AG10803 (cell line): ENCODE measurements at places on chromosomes 6 and 20.
A peak's percentile ranks its signal among the peaks of the same experiment; 100 is the strongest.

GRCh38 chr6:125193208-125193607, 39.6 kb downstream of the TPD52L1 start:
- no peak for DNase-seq

- no peak for DNase-seq
Observed at GRCh38 chr6:163756079-163756478, 341.6 kb downstream of the QKI start.

- no peak for DNase-seq
Observed at GRCh38 chr6:31737315-31737990, 1.1 kb upstream of the CLIC1 start.

GRCh38 chr20:25669826-25670422, 26.7 kb downstream of the ZNF337 start:
- peak; percentile 88 for DNase-seq

- DNase-seq, result no peak
Observed at GRCh38 chr6:154258064-154258757, 98.4 kb downstream of the IPCEF1 start.

- DNase-seq, result peak; percentile 67
Observed at GRCh38 chr6:28643017-28643740, 117.5 kb downstream of the GPX5 start.

GRCh38 chr20:5807431-5807830, 57.2 kb downstream of the SHLD1 start:
- no peak for DNase-seq

- no peak for DNase-seq
Observed at GRCh38 chr6:82442061-82442719, 78.6 kb downstream of the TPBG start.

GRCh38 chr6:21915707-21916260, 322.2 kb downstream of the SOX4 start:
- peak; percentile 60 for DNase-seq

DNA sequence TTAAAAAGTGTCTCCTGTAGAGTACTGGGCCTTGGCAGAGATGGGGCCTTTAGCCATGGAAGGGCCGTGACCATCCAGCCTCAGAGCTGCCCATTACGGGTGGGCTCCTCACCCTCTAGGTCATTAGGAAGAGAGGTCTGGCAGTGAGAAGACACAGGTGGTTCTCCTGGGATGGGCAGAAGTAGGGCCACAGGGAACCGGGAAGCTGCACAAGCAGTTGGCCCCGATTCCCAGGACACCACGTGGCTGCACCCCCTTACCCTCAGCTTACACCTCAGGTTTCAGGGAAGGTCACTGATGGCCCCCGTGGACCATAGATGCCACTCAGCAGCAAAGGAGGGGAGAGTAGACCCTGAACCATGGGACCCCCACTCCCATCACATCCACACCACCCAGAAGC, 1.6 kb downstream of the RAET1G start:
- DNase-seq, result no peak

- no peak for DNase-seq
Observed at GRCh38 chr6:134389129-134389528, 71.2 kb upstream of the SGK1 start.

DNA sequence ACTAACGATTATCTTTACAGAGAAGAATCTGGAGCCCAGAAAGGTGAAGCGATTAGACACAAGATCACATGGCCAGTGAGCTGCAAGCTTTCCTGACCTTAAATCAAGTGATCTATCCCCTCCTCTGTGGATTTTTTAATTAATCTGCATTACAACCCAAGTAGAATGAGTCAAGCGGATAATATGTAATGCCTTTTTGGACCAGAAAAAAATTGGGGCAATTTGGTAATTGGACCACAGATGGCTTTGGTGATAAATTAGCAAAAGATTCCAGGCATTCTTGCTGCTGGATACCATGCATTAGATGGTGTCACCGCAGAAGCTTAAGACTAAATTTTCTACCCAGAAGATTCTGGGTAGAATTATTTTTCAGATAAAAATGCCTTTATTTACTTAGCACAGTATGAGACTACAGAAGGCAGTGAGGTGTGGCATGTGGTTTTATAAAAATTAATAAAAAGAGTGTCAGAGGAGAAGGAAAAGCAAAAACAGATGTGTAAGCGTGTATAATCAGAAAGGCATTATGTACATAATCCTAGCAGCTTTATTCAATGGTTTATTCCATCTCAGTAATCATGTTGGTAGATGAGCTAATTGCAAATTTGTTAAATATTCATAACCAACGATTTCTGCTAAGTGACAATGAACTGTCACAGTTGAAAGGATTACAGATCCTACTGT, 53.9 kb upstream of the PCSK2 start:
- DNase-seq, result peak; percentile 53

DNA sequence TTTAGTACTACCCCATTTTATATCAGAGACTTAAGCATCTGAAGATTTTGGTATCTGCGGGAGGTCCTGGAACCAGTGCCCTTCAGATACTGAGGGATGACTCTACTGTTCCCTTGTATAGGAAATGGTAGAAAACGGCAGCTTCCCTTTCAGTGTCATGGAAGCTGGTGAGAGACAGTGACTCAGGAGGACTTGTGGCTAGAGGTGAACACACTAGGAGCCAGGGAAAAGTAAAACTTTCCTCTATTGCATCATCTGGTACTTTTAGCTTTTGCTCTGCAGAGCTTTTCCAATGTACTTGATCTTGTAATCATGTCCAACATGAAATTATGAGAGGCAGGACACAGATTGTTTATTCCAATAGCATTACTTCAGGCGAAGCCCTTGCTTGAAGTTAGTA, 45.0 kb downstream of the RNF144B start:
- DNase-seq, result peak; percentile 53

- DNase-seq, result no peak
Observed at GRCh38 chr6:67986694-67987232, 648.3 kb upstream of the ADGRB3 start.

DNA sequence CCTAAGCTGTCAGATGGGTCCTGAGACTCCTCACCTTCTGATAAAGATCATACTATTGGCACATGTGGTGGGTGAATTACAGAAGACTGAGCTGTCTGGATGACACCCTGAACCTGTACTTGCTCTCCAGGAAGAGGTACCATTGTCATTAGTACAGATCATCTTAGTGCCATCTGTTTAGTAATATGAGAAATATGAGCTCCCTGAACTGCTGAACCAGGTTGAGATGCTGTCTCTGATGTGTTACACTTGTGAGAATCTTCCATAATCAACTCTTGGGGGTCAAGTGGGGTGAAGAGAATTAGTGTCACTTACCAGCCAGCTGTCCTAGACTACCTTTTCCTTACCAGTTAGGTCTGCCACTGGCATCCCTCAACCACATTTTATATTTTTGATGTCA, 531.0 kb downstream of the EPHA7 start:
- DNase-seq, result no peak

DNA sequence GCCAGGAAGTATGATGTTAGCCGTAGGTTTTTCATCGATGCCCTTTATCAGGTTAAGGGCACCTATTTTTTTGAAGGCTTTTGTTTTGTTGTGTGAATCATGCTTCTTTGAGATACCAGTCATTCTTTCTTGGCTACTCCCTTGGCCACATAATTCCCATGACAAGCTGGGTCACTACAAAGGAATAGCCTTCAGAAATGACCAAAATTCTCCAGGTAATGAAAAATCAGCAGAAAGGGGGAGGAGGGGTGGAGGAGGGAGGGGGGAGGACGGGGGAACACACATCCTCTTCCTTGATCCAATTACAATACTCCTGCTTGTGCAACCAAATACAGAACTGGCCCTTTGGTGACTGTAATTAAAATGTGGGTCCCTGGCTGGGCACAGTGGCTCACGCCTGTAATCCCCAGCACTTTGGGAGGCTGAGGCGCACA, 21.7 kb upstream of the TGM2 start:
- DNase-seq, result no peak

- no peak for DNase-seq
Observed at GRCh38 chr6:136618086-136618485, 67.9 kb upstream of the MAP7 start.

DNA sequence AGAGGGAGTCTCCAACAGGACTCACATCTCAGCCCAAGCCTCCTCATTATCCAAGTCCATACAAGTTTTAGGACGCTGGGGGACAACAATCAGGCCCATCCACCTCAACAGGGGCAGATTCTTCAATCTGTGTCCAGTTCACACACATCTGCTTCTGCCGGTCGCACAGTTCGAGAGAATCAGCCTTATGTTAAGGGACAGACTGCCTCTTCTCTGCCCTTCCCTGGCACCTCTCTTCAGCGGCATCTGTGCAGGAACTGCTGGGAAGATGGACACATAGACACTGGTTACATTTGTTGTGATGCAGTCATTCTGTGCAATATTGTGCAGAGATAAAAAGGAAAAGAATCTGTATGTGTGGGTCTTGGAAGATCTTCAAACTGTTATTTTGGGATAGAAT, 21.0 kb downstream of the ULBP1 start:
- DNase-seq, result no peak
